ENCODE measurements at places on chromosomes 11 and 22.

DNA sequence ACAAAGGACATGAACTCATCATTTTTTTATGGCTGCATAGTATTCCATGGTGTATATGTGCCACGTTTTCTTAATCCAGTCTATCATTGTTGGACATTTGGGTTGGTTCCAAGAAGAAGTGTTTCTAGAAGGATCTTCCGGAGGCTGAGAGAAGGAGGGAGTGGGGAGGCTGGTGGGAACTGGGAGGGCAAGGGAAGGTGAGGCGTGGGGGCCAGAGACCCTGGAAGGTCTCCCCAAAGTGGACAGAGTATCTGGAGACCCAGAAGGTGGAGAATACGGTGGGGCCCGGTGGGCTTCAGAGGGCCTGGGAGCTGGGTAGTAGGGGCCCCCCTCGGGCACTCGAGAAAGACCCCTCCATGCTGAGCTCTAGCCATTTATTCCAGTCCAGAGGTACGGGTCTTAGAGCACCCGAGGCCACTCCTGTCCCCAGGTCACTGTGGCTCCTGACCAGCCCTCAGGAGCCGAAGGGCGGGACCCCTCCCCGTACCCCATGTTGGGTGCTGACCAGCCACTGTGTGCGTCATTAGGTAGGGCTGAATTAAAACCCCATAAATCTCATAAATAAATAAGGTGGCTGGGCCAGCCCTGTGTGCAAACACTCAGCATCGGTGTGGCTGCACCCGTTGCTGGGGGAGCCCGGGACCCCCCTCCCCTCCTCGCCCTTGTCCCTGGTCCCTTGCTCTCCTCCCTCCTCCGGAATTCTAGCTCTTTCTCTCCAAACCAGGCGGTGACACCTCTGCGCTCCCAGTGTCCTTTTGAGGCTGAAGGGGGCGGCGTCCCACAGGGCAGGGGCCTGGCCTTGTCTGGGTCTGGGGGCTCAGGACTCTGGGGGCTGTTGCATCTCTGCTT is 38.8 kb upstream of the MUC5AC start:
- no peak for DNase-seq

DNA sequence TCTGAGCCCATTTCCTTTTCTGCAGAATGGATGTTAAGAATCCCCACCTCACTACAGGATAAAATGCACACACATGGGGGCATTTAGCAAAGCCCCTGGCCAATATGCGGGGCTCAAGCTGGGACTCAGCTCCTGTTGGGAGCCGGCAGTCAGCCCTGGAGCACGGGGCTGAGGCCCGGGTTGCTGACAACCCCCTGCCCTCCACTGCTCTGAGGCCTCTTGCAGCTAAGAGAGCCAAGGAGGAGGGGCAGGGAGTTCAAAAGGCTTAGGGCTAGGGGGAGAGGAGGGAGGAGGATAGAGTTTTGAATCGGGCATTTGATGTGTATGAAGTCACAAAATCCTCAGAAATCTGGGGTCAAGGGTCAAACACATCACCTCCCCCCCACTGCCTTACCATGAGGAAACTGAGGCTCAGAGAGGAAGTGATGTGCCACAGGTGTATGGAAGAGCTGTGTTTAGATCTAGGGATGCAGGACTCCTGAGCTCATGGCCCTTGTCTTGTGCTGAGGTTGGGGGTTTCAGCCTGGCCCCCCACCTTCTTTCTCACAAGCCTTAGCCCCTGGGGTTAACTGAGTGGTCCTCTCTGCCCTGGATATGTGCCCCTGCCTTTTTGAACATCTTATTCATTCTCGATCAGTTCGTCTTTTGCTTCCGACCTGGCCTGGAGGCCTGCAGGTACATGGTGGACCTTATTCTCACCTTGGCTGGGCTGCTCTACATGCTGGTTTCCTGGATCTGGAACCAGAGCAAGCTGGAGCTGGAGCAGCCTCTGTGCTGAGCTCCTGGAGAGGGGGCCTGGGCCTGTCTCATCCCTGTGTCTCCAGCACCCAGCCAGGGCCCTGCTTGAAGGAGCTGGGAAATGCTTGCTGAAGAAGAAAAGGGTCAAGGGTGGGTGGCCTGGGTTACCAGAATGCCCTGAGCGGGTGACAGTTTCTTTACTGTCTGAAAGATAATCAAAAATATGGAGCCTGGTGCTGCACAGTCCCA is 80.3 kb downstream of the LRRC32 start:
- DNase-seq = no peak

DNA sequence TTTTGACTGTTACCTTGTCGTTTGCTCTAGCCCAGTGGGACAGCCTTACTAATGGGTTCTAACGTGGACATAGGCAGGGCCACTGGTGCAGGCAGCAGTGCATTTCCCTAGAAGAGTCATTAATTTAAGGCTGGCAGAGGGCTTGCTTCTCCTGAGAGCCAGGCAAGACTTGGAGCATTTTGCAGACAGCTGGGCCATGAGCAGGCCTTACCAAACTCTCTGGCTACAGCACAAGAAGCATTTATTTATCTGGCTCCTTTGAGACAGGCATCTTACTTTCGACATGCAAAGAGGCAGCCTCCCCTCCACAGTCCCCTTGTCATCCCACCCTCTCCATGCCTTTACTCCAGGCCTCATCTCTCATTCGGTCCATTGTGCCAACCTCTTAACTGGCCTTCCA is 139.9 kb downstream of the CSNK2A3 start:
- DNase-seq = no peak

GRCh38 chr11:45395421-45395820 is 109.3 kb upstream of the SYT13 start:
- no peak for DNase-seq

DNA sequence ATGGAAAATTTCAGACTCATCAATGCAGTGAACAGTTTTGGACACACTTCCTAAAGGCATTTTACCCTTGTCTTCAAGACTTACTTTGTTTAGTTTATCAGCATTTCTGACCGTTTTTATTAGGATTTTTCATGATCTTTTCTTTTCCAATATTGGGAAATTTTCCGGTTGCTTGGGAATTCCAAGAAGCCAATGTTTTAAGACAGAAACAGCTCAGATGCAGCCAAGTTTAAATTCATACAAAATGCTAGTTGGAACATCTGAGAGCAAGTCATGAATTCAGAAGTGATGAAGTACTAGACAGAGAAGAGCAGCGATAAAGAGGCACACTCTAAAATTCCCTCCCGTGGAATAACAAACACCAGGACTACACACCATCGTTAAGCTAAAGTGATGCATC is 68.6 kb downstream of the RAB38 start:
- DNase-seq = no peak

DNA sequence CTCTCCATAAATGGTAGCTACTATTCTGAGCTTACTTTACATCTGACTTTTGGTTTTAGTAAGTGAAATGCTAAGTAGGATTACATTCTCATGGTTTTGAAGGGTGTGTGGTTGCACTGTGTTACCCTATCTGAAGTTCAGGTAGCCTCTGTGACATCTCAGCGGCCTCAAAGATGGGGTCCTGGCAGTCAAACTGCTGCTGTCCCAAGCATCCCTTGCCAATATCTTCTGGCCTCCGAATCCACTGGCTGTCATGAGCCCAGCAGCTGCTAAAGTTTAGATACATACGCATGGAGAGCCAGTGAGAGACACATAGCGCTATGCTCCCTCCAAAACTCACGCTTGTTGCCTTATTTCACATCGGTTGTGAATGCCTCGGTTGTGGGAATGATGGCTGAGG is 34.9 kb downstream of the UBASH3B start:
- no peak for DNase-seq

- no peak for DNase-seq
Measured at GRCh38 chr11:126607374-126607773, 251.9 kb downstream of the ST3GAL4 start.

DNA sequence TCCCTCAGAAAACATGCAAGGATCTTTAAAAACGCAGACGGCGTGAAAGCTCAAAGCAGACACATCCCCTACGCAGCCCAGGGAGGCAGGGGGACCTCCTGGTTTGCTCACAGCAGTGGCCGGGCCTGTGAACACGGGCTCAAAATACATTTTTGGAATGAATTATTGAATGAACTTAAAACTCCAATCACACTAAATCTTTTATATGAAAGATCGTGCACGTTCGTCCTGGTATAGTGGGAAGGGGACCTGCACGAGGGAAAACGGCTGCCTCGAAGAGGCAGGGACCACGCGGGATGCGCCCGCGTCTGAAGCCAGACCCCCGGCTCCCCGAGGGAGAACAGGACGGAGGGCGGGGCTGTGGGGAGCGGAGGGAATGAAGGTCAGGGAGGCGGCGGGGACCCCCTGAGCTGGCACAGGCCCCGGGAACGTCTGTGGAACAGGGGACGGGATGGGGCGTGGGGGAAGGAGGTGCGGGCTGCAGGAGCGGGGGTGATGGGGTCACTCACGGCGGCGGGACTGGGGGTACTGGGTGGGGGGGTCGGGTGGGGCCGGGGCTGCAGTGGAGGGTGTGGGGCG is 1.3 kb upstream of the PANX2 start:
- DNase-seq = no peak

DNA sequence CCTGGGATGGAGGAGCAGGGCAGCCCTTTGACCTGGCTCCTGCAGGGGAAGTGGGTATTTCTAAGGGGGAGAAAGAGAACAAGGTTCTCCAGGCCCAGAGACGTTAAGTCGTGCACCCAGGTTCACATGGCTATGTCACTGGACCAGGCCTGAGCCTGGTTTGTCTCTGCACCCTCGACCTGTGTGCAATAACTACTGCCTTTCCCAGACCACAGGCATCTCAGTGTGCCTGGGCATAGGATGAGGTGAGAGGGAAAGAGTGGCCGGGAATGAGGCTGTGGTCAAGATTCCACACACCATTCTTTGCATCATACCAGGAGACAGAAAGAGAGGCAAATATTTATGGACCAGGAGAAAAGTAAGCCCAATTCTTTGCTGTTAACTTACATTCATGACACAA is 66.8 kb downstream of the PRR5L start:
- no peak for DNase-seq

GRCh38 chr11:111514216-111515031 is at the start of gene HOATZ:
Gene HOATZ, plus strand, starts transcription at chr11:111514778. Its CDS starts 7 bp downstream, at chr11:111514785.
- no peak for DNase-seq

DNA sequence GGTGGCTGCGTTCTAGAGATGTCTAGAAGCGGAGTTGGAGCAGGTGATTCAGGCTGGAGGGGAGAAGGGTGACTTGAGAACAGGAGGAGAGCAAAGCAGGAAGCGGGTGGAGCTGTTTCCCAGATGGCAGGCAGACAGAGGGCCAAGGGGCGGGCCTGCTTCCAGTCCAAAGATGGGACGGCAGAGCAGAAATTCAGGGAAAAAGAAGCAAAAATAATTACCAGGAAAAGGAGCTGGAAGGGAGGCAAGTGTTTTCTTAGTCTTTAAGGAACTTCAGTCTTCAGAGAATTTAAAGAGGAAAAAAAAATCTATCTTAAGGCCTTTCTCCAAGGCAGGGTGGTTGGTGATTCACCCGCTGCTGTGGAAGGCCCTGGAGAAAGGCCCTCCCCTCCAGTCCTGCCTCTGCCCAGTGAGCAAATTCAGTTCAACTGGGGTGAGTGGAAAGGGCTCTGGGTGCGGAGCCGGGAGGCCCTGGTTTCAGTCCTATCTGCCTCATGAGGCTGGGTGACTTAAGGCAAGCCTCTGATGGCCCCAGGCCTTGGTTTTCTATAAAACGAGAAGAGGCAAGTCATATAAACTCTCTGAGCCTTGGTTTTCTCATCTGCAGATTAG is 4.5 kb upstream of the CREB3L1 start:
- DNase-seq = no peak

DNA sequence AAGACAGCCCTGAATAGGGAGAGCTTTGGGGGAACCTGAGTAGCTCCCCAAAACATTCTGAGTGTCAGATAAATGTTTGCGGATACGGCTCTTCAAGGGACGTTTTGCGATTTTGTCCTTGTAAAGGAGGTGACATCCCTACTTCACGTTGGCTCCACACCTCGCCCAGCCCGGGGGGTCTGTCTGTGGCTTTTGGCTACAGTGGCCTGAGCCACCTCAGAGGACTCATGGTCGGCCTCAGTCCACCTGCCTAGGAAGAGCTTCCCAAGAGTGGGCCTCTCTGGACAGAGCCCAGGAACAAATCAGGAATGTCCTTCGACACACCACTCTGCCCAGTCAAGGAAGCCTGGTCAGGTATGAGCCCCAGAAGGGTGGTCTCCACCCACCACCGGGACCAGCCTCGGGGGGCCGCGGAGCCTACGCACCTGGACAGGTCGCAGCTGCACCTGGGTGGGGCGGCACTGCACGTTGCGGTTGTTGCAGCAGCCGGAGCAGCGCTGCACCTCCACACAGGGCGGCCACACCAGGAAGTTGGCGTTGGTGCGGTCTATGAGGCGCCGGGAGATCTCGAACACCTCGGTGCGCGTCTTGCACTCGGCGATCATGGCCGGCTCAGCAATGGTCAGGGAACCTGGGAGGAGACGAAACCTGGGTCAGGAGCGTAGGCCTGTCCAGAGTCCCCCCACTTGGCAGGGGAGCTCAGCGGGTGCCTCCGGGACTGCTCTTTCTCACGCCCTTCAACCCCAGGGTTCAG is 13.4 kb downstream of the PDGFB start:
- no peak for DNase-seq

DNA sequence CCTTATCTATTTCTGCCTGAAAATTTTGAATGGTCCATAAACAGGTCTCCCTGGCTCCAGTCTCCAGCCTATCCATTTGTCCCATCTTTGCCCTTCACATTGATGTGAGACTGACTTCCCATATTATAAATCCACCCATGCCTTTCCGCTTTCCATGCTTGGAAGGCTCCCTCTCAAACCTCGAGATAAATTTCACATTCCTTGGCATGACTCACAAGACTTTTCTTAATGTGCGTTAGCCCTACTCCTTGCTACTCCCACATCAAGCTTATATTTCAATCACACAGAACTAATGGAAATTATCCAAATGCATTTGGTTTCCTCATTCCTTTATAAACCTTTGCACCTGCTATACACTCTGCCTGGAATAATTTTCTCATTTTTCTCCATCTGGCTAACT is 163.7 kb upstream of the NTM start:
- no peak for DNase-seq

DNA sequence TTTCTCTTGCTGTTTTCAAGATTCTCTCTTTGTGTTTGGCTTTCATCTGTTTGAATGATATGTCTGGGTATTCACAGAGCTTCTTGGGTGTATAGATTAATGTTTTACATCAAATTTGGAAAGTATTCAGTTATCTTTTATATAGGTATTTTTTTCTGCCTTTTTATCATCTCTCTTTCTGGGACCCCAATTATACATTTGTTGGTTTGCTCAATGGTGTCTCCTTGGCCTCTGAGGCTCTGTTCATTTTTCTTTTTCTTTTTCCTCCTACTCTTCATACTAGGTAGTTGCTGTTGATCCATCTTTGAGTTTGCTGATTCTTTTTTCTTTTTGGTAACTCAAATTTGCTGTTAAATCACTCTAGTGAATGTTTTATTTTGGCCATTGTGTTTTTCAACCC is 14.3 kb downstream of the PLAAT5 start:
- no peak for DNase-seq

DNA sequence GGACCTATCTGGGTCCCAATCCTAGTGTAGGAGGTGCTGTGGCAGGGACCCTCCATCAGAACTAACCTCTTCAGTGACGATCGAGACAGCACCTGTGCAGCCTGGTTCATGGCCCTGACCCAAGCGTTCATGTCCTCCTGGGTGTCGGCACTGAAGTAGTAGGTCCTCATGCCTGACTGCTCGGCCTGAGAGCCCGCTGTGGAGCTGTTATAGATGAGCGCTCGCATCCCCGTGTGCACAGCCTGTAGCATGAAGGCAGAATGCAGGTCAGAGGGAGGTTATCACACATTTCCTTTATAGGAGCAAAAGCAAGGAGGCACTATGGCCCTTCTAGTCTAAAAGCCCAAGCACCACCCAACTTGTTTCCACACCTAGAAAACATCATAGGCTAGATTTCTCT is 103.0 kb downstream of the C11orf58 start:
- DNase-seq = no peak

Data from stimulated activated CD4-positive, alpha-beta T cell treated with anti-CD3 and anti-CD28 coated beads, Interleukin-12 subunit alpha, Interleukin-12 subunit beta, amount 100 ng/mL, for 4 hours (primary cell).